ENCODE measurements at places on chromosomes 1 and 21.

DNA sequence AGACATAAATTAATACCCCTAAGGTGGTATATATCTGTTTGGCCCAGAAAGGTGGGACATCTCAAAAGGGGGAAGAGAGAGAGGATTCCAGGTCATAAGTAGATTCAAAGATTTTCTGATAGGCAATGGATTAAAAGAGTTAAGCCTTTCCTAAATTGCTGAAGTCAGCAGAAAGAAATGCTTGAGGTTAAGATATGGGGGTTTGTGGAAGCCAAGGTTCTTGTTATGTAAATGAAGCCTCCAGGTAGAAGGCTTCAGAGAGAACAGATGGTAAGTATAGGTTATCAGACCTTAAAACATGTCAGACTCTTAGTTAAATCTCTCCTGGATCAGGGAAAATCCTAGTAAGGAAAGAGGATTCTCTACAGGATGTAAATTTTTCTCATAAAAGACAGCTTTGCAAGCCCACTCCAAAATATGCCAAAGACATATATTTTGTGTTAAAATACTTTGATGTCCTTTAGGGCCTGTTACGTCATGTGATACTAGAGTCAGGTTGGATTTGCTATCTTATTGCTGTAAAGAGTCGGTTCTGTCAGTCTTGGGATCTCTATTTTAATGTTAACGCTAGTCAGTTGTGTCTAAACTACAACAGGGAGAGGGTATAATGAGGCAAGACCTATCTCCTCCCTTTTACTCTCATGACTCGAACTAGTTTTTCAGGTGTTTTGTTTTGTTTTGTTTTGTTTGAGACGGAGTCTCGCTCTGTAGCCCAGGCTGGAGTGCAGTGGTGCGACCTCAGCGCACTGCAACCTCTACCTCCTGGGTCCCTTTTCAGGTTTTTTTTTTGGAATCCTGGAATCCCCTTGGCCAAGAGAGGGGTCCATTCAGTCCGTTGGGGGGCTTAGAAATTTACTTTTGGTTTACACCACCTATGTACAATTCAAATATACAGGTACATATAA, 30.6 kb downstream of the RGS2 start:
- no peak for DNase-seq

GRCh38 chr1:47474278-47475193, 36.7 kb downstream of the FOXD2 start:
- no peak for DNase-seq

DNA sequence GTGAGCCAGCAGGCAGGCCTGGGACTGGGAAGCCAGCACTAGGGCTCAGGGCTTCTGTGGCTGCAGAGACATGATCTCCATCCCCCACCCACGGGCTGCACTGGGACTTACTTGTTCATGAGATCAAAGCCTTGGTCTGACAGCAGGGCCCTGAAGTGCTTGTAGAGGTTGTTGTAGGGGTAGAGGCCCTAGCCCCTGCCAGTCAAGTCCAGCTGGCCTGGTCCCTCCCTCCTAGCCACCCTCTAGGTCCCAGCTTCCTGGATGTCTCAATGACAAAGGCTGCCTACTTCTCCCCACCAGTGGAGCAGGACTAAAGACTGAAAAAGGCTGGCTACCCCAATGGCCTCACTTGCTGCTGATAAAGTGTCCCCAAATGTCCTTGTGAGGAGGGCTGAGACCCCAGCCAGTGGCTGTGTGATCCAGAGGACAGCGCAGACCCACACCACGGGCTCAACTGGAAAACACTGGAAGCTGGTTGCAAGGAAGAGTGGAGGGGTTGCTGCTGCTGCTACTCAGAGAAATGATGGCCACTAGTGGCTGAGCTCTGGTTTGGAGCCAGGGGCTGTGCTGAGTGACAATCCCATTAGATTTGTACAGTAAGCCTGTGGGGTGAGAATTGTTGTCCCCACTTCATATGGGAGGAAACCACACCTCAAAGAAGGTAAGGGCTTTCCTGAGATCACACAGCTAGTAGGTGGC, 1.4 kb downstream of the HTR1D start:
- no peak for DNase-seq

DNA sequence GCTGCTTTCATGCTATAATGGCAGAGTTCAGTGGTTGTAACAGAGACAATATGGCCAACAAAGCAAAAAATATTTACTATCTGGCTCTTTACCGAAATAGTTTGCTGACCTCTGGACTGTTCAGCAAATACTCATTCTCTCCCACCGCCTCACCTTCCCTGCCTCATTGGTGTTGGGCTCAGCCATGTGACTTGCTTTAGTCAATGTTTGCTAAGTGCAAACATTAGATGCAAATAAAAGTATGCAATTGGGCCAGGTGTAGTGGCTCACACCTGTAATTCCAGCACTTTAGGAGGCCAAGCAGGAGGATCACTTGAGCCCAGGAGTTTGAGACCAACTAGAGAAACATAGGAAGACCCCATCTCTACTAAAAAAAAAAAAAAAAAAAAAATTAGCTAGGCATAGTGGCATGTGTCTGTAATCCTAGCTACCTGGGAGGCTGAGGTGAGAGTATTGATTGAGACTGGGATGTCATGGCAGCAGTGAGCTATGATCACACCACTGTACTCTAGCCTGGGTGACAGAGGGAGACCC, 55.1 kb downstream of the RPL5 start:
- DNase-seq = no peak

DNA sequence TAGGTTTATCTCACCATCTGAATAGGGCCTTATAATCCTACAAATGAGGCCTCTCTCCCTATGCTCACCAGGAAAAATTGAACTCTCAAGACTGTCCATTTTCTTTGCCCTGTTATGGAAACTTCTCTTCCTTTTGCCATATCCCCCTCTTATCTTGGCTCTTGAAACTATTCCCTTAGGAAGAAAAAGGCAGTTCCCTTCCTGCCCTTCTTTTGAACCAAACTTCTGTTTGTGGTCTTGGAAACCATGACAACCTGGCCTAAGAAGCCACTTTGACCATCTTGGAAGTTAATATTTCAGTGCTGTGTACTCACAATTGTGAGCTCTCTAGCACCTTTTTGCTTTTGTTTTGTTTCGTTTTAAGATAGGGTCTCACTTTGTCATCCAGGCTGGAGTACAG, 40.0 kb downstream of the ATP2B4 start:
- DNase-seq = no peak

DNA sequence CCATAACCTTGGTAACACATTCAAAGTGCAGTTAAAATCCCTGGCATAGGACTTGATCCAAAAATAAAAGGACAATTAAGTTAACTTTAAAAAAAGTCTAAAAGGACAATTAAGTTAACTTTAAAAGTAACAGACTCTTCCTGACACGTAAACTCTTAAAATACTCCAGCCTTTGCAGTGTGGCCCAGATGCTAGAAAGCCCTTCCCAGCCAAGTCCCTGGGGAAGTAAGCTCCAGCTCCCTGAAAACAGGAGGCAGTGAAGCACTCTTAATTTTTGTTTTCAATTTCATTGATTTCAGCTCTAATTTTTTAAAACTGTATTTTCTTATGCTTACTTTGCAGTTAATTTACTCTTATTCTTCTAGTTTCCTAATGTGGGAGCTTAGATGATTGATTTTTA, 5.1 kb upstream of the AIM2 start:
- DNase-seq = no peak

DNA sequence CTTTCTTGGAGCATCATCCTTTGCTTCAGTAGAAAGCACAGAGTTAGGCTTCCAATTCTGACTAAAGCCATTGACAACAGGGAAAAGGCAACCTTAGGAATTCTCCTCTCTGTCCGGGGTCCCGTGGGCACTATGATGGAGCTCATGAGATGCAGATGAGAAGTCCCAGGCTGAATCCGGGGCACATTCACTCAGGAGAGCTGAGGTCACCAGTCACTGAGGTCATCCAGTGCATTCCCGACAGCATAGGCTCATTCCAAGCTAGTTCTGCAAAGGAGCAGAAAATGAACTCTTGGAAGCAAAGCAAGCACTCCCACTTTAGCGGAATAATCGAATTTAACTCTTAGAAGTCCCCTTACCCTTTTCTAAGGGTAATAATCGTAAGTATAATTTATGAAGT, 6.8 kb downstream of the CR1 start:
- DNase-seq = no peak

DNA sequence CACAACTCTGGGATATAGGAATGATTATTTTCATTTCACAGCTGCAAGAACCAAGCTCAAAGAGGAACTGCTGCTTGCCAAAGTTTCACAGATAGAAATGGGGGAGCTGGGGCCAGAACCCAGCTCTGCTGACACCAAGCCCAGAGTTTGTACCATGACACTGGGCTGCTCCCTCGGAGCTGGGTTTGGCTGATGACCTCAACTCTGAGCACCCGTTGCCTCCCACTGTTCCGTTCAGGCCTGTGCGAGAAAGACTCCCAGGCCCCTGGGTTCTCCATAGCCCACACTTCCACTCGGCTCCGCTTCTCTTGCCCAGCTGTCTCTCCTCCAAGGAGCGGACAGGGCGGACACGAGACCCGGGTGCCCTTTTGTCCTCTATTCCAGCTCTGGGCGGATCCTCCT, 55.2 kb downstream of the NGF start:
- DNase-seq = no peak

DNA sequence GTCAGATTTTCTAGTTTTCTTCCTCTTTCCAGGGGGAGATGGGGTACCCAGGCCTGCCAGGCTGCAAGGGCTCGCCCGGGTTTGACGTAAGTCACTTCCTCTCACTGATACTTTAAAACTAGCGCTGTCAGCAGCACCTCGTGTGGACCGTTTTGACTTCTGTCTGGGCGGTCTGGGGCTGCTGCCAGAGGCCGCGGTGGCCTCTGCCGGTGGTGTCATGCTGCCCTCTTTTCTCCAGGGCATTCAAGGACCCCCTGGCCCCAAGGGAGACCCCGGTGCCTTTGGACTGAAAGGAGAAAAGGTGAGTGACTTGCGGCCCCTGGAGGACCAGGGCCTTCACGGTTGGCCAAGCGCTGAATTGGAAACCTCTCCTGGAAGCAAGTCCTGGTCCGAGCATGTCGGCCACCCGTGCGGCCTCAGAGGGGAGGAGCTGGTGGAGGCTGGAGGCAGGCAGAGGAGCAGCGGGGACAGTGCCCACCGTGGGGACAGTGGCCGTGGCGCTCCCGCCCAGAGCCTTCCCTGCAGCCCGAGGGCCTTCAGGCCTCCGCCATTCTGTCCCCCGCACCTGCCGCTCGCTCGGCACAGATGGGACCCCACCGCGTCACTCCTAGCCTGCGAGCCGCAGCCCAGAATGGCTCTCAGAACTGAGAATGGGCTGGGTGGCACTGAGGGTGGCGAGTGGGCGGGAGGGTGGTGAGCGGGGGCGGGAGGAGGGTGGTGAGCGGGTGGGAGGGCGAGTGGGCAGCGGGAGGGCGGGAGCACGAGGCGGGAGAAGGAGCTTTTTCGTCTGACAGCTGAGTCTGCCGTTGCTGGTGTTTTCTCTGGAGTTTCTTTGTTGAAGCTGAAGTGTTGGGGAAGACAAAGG, 9.4 kb downstream of the COL6A1 start:
- DNase-seq = no peak

DNA sequence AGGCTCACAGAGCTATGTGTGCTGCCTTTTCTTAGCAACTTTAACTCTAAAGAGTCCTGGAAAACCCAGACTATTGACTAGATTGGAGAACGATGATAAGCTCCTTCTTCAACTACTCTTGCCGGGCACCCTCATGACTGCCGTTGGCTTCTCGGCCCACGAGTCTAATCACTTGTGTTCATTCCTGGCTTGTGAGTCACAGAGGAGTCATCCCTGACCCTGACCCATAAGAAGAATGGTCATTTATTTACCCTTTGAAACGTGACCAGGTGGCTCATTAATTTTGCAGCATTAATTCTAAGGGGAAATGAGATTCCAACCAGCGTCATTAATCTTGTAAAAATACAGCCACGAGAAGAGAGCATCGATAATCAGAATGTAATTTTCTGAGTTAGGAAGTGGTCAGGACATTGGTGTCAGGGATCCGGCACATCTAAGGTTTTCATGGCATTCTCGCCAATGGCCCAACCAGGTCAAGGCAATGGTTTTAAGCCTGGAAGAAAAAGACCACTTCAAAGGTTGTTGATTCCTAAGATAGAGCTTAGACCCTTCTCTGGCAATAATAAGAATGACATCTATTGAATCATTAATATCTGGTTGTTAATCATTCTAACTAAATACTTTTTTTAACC, 183.6 kb upstream of the RUNX1 start:
- no peak for DNase-seq

DNA sequence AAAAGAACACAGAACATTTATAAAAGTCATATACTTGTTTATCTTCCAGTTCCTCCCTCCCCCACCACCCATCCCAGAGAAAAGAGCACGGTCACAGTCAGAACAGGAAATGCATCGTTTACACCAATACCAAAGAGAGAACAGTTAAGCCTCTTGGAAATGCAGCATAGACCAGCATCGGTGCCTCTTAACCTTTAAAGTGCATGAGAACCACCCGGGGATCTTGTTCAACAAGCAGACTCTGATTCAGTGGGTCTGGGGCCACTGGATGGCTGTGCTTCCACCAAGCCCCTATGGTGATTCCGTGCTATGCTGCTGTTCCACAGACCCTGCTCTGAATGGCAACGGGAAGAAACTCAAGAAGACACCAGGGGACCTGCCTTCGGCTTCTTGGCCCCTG, 19.2 kb downstream of the FAM89A start:
- DNase-seq = no peak

Data from activated naive CD8-positive, alpha-beta T cell treated with anti-CD3 and anti-CD28 coated beads, Interleukin-2, amount 50 U/mL, for 16 hours (primary cell).